ENCODE measurements at places on chromosomes 2 and 18.

- no peak for DNase-seq
Observed at GRCh38 chr18:74395648-74396154, 61.4 kb downstream of the DIPK1C start.

GRCh38 chr2:24917086-24917485, 3.0 kb downstream of the ADCY3 start:
- DNase-seq = no peak

DNA sequence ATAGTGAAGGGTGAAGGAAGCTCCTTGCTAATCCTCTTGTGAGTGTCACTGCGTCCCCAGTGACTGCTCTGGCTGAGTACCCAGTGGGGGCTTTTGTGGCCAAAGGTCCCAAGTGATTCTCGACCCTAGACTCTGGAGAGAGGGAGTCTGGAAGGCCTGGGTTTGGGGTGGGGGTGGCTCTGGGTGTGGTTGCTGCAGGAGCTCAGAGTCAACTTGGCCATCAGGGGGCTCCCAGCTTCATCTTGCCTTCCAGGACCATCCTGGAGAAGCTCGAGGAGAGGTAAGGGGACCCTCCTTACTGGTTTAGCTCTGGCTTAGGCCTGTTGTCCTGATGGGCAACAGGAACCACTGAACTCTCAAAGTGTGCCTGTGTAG, 592 bp downstream of the PSD4 start:
- DNase-seq = no peak

DNA sequence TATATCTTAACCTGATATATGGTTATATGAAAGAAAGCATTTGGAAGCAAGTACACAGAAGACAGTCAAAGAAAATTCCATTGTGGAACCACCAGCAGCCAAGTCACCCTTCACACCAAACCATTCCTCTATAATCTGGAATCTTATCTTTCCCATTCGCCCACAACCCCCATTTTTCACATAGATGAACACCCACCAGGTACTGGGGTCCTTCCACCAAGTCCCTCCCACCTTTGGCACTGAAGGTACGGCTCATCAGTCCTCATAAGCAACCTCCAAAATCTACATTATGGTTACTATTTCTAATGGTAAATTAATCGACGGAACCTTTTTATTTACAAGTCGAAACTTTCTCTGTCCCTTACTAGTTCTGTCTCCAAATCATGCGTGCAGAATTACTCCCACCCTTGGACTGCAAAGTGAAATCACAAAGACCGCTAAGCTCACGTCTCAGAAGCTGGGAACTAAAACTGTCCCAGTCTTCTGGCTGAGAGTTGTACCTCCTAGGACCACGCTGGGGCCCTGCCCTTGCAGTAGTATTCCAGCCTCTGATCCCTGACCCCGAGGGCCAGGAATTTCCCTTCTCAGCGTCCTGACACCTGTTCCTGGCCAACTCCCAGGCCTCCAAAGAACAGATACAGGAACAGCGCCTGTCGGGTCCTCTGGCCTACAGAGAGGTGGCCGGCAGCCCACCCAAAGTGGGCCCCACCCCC, 702 bp downstream of the OLA1 start:
- DNase-seq = no peak

GRCh38 chr2:219681694-219682300, 54.4 kb downstream of the SLC4A3 start:
- DNase-seq = no peak

DNA sequence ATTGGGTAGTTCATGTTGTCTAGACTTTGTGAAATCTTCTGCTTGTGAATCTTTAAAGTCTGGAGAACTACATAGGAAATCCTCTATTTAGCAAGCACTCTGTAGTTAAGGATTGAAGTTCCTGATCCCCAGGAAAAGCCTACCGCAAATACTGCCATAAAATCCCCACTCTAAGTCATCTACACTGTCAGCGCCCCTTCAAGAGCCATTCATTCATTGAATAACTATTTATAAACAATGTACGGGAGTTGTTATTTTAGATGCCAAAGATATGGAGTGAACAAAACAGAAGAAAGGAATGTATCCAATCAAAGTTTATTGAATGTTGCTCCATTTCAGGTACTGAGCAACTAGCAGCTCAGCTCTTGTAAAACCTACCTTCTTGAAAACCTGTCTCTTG, 36.5 kb upstream of the SLC39A10 start:
- DNase-seq = no peak

- no peak for DNase-seq
Observed at GRCh38 chr2:175253871-175254270, 72.4 kb upstream of the ATP5MC3 start.

- no peak for DNase-seq
Observed at GRCh38 chr2:162282765-162283425, 35.6 kb downstream of the IFIH1 start.

GRCh38 chr2:101002562-101003277, 631 bp downstream of the RPL31 start:
- no peak for DNase-seq

DNA sequence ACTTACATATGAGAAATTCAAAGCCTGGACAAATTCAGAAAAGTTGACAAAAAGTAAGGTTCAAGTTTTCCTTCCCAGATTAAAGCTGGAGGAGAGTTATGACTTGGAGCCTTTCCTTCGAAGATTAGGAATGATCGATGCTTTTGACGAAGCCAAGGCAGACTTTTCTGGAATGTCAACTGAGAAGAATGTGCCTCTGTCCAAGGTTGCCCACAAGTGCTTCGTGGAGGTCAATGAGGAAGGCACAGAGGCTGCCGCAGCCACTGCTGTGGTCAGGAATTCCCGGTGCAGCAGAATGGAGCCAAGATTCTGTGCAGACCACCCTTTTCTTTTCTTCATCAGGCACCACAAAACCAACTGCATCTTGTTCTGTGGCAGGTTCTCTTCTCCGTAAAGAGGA, 17.0 kb downstream of the SERPINB8 start:
- no peak for DNase-seq

- DNase-seq = no peak
Observed at GRCh38 chr2:70212298-70212932, 21.6 kb upstream of the C2orf42 start.

GRCh38 chr2:109545828-109546713, 67.7 kb downstream of the SEPTIN10 start:
- peak; percentile 81 for DNase-seq

DNA sequence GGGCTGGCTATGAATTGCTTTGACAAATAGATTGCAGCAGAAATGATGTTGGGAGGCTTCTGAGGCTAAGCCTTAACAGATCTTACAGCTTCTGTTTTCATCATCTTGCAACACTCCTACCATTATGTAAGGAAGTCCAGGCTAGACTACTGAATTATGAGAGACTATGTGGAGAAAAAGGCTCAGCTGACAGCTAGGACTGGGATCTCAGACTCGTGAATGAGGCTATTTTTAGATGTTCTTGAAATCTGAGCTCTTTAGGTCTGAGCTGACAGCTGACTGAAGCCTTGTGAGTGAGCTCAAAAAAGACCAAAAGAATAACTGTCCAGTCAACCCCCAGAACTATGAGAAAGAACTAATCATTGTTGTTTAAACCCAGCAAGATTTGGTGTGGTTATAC, 70.3 kb downstream of the VWC2L start:
- DNase-seq = no peak

- peak; percentile 49 for DNase-seq
Observed at GRCh38 chr18:58069721-58070292, 25.8 kb downstream of the NEDD4L start.

DNA sequence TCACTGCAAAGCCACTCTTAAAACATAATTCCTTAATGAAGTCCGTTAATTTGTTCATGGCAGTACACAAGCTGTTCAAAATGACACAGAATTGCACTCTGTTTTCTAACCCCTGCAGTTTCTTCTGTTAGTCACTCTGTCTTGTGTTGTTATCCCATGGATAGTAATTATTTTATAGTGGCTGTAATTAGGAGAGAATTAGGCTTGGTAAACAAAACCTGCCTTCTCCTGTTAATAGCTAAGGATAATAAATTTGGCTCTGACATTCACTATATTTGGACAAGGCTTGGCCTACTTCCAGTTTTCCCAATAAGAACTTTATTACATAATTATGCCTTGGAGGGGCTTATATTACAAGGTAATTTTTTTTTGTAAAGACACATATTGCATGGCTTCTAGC, 330.3 kb upstream of the FIGN start:
- DNase-seq = no peak

- DNase-seq = no peak
Observed at GRCh38 chr18:58241877-58242276, 197.9 kb downstream of the NEDD4L start.

- no peak for DNase-seq
Observed at GRCh38 chr18:58848685-58849084, 16.0 kb upstream of the ZNF532 start.

- no peak for DNase-seq
Observed at GRCh38 chr2:98753801-98754200, 22.9 kb upstream of the MGAT4A start.

DNA sequence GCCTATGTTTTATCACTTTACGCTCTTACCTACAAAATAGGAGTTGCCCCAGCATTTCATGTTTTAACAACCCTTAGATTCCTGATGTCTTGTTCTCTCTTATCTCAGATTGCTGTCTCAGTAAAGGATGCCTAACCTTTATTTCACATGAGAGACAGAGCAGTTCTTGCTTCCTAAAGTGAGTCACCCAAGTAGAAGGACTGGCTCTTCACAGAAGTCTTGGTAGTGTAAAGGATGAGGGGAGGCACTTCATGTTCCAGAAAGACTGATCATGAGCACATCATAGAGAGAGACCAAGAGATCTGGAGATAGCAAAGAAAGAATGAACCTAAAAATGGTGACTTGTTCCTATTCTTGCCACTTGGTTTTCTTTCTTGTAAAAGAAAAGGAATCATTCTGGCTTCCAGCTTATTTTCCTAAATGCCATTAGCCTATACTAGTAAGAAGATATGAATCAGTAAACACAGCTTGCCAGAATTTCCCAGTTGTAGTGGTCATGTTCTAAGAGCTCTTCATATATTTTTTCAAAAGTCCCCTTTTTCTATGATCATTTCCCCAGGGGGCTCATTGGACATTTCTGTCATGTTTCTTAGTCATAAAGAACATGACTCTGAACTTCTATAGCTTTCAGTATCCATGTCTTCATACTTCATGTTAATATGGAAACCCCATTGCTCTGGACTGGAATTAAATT, 54.9 kb downstream of the MAPRE2 start:
- DNase-seq = no peak

DNA sequence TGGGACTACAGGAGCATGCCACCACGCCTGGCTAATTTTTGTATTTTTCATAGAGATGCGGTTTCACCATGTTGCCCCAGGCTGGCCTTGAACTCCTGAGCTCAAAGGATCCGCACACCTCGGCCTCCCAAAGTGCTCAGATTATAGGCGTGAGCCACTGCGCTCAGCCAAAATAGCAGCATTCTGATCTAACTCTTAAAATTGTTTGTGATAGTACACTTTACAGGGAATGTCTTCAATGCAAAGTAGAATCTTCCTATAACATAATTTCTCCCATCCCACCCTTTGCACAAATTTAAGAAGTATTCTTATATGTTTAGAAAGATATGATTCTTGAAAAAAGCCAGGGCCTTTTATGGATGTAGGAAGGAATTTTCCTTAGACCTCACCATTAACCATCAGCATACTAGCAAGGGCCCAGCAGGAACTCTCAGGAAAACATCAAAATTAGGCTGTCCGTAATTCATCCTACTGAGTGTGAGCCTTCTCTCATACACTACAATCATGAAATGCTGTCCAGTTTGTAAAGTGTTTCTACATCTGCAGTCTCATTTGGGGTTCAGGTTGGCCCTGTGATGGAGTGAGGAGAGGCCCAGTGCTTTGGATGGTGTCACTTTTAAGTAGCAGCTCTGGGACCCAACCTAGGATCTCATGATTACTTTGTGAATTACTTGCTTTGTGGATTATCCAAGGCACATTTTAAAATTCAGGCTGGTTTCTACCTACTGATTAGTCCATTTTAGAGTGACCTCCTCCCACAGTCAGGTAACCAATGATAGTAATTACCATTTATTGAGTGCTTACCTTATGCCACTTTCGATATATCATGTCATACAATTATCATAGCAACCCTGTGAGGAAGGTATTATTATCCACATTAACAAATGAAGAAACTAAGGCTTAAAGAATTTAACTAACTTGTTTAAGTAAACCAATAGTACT, 37.5 kb upstream of the DLX1 start:
- DNase-seq = no peak

Measured in H1 (cell line).